ENCODE measurements at places on chromosomes 2 and 18.

- no peak for DNase-seq
- H3K4me1 ChIP-seq = no peaks in the 10 kb centered on the region
- H3K27ac ChIP-seq = no peak overlapping the region
- H3K27me3 ChIP-seq = no peaks in the 10 kb centered on the region
- no peak overlapping the region for H3K4me3 ChIP-seq
Measured at GRCh38 chr2:53561155-53561554, 206.4 kb upstream of the CHAC2 start.

DNA sequence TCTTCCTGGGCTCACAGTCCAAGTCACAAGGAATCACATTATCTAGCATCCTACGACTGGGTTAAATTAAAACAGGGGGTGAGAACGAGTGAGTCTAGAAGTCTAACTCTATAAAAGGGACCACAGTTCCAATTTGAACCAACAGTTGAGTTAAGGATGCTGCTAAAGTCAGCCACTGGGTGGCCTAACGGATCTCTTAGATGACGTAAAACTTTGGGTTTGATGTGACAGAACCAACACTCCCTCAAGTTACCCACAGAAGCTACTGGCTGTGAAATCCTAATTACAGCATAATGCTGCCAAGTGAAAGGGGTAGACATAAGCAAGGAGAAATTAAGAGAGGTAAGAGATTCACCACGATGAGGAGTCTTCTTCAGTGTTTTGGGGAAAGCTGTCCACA, 32.7 kb upstream of the RUFY4 start:
- DNase-seq = no peak
- no peaks in the 10 kb centered on the region for H3K4me1 ChIP-seq
- no peak overlapping the region for H3K27ac ChIP-seq

DNA sequence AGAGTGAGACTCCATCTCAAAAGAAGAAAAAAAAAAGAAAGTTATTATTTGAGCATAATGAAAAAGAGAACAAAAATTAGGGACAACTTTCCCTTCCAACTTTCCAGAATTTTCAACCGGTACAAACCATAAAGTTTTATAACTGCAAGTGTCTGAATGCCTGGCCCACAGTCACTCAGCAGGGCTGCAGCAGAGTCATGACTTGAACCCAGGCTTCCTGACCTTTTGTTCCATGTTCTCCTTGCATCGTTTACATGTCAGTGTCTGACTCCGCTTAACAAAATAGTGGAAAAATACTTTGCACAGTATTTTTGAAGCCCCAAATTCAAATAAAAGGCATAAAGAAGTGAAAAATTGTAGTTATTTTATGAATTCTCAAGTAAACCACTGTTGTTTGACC, 82.7 kb downstream of the LTBP1 start:
- H3K4me3 ChIP-seq = no peak overlapping the region
- no peak overlapping the region for H3K27ac ChIP-seq
- H3K27me3 ChIP-seq = no peaks in the 10 kb centered on the region

GRCh38 chr2:169007356-169007755, 23.8 kb downstream of the ABCB11 start:
- no peaks in the 10 kb centered on the region for H3K27me3 ChIP-seq
- H3K4me3 ChIP-seq = no peak overlapping the region
- H3K4me1 ChIP-seq = peaks cover 7% of the 10 kb centered on the region
- no peak for DNase-seq
- no peaks in the 10 kb centered on the region for H3K36me3 ChIP-seq

DNA sequence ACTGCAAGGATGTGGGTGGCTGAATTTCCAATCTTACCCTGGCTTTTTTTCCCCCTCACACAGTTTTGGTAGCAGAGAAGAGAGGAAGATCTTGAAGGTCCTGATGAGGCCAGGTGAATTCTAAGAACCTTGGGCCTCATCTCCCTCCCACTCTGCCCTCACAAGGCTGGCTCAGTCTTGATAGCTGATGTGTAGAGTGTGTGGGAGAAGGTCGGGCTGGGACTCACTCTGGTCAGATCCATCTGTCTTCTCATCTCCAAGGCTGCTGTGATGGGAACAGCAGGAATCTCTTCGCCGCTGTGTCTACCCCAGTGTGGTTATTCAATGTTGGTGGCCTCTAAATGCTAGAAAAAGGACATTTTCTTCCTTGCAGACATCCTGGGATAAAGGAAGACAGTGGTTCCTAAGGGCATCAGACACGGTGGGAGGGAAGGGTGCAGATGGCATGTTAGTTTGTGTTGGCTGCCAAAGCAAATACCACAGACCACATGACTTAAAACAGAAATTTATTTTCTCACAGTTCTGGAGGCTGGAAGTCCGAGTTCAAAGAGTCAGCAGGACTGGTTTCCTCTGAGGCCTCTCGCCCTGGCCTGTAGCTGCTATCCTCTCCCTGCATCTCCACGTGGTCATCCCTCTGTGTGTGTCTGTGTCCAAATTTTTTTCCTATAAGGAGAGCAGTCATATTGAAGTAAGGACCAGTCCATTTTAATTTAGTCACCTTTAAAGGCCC, 37.6 kb upstream of the MGAT4A start:
- H3K4me1 ChIP-seq = peaks cover 5% of the 10 kb centered on the region
- no peak overlapping the region for H3K4me3 ChIP-seq
- H3K27me3 ChIP-seq = no peaks in the 10 kb centered on the region
- H3K36me3 ChIP-seq = no peaks in the 10 kb centered on the region
- no peak for DNase-seq

- no peak for DNase-seq
- H3K27me3 ChIP-seq = no peaks in the 10 kb centered on the region
- peaks cover 57% of the 10 kb centered on the region for H3K4me1 ChIP-seq
- H3K4me3 ChIP-seq = peak overlapping the region; percentile 6
- peak overlapping the region; percentile 42 for H3K27ac ChIP-seq
Measured at GRCh38 chr2:201403880-201404279, 46.7 kb upstream of the FLACC1 start.

GRCh38 chr2:26679867-26680266, 12.7 kb upstream of the KCNK3 start:
- no peak overlapping the region for H3K4me3 ChIP-seq
- DNase-seq = no peak
- no peak overlapping the region for H3K27ac ChIP-seq
- no peaks in the 10 kb centered on the region for H3K4me1 ChIP-seq
- peaks cover 5% of the 10 kb centered on the region for H3K27me3 ChIP-seq

- H3K4me1 ChIP-seq = peaks cover 58% of the 10 kb centered on the region
- DNase-seq = no peak
- no peaks in the 10 kb centered on the region for H3K27me3 ChIP-seq
- peak overlapping the region; percentile 99 for H3K27ac ChIP-seq
- H3K36me3 ChIP-seq = no peaks in the 10 kb centered on the region
Measured at GRCh38 chr2:144509879-144510221, 10.1 kb downstream of the ZEB2 start.

DNA sequence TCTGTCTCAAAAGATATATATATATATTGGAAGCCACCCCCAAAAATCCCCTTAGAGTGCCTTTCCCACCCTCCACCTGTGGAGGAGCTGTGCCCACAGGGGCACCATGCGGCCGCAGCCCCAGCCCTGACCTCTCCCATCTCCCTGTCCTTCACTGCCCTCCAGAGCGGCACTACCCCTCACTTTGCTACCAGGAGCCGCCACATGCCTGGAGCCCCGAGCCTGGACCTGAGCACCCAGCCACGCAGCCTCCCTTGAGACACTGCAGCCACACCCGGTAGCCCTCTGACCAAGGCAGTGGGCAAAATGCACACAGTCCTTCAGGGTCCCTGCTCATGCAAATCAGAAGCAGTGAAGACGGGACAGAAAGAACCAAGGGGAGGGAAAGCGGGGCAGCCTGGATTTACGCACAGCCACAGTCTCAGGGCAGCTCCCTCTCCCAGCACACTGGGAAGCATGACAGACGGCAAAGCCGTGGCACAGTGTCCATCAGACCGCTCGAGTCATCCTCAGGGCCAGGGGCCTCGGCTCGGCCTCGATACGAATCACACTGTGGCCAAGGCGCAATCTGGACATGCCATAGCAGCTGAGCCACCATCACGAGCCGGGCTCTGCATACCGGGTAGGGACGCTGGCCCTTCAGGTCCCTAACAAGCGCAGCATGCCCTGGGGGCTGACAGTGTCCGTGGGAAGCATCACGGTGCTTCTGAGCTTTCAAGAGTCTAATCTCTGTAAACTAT, 10.1 kb downstream of the HDAC4 start:
- no peak overlapping the region for H3K27ac ChIP-seq
- H3K4me3 ChIP-seq = no peak overlapping the region
- H3K27me3 ChIP-seq = no peaks in the 10 kb centered on the region

GRCh38 chr2:29759360-29759759, 162.0 kb downstream of the ALK start:
- no peaks in the 10 kb centered on the region for H3K27me3 ChIP-seq
- H3K36me3 ChIP-seq = no peaks in the 10 kb centered on the region
- no peak overlapping the region for H3K4me3 ChIP-seq
- H3K27ac ChIP-seq = no peak overlapping the region
- DNase-seq = no peak

GRCh38 chr2:234437642-234438304, 59.1 kb downstream of the ARL4C start:
- H3K27me3 ChIP-seq = no peaks in the 10 kb centered on the region
- no peak overlapping the region for H3K27ac ChIP-seq
- no peak overlapping the region for H3K4me3 ChIP-seq
- H3K4me1 ChIP-seq = peaks cover 10% of the 10 kb centered on the region

DNA sequence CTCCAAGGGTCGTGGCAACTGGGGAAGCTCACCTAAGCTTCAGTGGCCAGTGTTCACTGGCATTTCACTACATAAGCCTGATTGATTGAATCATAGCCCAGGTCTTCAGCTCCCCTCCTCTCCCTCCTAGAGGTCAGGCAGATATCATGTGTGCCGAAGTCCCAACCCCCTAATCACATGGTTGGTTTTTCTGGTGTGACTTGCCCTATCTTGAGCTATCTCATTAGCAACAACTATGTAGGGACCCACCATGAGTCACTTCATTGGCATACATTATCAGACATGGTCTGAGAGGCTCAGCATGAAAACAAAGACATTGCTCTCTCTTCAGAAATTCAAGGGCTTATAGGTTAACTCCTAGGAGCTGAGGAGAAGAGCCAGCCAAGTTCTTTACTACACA, 76.8 kb downstream of the LYPD1 start:
- no peaks in the 10 kb centered on the region for H3K27me3 ChIP-seq
- H3K36me3 ChIP-seq = no peaks in the 10 kb centered on the region
- H3K27ac ChIP-seq = no peak overlapping the region
- no peak for DNase-seq
- H3K4me1 ChIP-seq = no peaks in the 10 kb centered on the region

- no peaks in the 10 kb centered on the region for H3K36me3 ChIP-seq
- H3K4me1 ChIP-seq = no peaks in the 10 kb centered on the region
- H3K27ac ChIP-seq = no peak overlapping the region
Measured at GRCh38 chr2:235833971-235834620, 334.1 kb downstream of the GBX2 start.

- no peaks in the 10 kb centered on the region for H3K36me3 ChIP-seq
- no peaks in the 10 kb centered on the region for H3K27me3 ChIP-seq
- no peak for DNase-seq
- H3K4me1 ChIP-seq = no peaks in the 10 kb centered on the region
- H3K4me3 ChIP-seq = no peak overlapping the region
- no peak overlapping the region for H3K27ac ChIP-seq
Measured at GRCh38 chr2:208654056-208654455, 247.5 kb downstream of the PTH2R start.

DNA sequence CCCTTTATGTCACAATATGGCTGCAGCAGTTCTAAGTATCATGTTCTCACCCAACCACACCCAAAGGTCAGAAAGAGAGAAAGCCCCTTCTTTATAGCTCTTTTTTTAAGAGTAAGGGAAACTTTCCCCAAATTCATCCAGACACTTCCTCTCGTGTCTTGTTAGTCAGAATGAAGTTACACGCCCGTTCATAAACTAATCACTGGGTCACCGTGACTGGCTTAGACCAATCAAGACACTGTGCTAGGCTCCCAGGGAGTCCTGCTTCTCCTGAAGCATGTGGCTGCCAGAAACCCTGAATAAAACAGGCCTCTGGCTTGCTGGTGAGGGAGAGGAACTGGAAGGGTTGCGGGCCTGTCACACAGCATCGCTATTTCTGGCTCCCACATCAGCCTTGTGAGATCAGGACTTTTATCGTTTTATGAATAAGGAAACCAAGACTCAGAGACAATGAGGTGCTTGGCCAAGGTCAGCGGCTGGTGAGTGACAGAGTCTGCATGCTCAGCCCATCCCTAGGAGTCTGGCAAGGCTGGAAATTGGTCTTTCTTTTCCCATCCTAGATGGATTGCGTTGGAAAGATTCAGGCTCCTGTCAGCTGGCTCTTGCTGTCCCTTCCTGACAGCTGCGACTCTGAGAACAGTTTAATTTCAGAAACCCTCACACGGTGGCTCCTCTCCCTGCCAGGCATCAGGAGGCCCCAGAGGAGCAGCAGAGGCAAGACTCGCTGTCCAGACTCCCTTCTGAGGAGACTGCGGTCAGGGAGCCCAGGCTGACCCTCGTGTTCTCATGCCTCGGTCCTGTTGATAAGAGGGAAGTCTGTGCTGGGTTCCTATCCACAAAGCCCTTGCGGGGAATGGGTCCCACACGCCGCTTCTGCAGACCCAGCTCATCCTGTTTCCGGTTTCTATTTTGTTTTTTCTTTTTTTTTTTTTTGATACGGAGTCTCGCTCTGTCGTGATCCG, 104.5 kb upstream of the TAF1B start:
- peak overlapping the region; percentile 53 for H3K4me3 ChIP-seq
- no peaks in the 10 kb centered on the region for H3K36me3 ChIP-seq
- no peaks in the 10 kb centered on the region for H3K27me3 ChIP-seq
- H3K27ac ChIP-seq = peak overlapping the region; percentile 84
- peaks cover 21% of the 10 kb centered on the region for H3K4me1 ChIP-seq

DNA sequence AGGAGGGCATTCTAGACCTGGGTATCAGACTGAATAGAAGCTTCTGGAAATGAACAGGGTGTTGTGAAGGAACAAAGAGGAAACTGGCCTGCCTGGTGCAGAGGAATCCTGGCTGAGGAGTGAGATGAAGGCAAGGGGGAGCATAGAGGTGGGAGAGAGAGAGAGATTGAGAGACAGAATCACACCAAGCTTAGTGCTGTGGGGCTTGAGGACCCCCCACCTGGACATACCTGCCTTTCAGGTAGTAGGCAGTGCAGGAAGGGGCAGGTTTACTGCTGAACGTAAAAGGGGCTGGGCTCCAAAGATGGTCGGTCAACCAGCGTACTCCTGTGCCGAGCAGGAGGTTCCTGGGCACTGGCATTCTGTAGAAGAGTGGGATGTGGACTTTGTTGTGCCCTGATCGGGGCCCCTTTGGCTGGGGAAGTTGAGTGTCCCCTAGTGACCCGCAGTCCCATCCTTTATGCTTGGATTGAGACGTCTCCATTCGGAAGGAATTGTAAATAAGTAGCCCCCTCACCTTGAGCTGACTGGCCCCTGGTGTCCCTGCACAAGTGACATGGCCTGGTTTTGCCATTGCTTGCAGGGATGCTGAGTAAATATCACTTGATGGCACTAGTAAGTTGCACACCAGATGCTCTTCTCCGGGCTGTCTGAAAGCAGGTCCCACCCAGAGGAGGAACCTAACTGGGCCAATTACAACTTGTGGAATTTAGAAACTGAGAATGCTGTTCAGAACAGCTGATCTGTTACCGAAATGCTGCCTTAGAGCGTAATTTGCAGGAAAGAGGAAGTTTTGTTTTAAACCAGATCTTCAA, 1.4 kb downstream of the UBE2F start:
- no peak for DNase-seq
- no peaks in the 10 kb centered on the region for H3K27me3 ChIP-seq
- H3K4me3 ChIP-seq = peak overlapping the region; percentile 68
- peaks cover 33% of the 10 kb centered on the region for H3K4me1 ChIP-seq

Data from heart left ventricle (tissue), 16 donors.